ENCODE measurements at places on chromosomes 16 and 17.

DNA sequence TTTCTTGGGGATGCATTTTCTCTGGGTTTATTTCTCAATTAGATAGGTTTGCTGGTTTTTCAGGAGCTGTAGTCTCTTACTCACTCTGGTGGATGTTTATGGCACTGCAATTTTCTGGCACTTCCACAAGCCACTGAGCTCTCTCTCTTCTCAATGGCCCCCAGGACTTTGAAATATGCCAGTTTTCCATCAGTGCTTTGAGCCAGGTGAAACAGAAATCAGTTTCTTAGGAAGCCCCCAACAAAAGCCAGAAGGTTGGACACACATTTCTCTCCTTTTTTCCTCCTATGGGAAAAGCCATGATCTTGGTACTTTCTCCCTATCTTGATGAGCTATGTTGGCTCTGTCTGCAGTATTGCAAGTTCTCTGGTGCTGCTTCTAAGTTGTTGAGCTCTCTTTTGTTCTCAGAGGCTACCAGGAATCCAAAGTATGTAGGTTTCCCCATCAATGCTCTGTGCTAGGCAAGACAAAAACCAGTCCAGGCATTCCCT, 90.7 kb upstream of the SMIM36 start:
- DNase-seq, result no peak

GRCh38 chr17:60077226-60077625, 1.5 kb downstream of the HEATR6 start:
- no peak for DNase-seq

GRCh38 chr16:84527532-84528269, 23.2 kb upstream of the MEAK7 start:
- no peak for DNase-seq

DNA sequence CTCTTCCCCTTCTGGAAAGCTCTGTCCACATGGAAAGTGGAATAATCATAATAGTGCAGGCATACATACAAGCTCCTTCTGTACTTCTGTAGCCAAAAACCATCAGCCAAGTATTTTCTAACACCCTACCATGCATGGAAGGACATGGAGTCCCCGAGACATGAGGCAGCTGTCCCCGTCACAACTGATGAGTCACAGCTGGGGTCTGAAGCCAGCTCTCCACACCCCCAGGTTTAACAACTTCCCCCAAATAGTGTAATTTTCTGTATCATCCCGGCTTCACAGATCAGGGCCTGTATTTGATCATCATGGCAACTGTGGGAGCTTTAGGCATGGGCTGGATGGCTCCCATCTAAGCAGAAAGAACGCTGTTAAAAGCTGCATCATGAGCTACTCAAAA, 16.6 kb downstream of the C16orf96 start:
- peak; percentile 52 for DNase-seq

- peak; percentile 67 for DNase-seq
Measured at GRCh38 chr17:16428098-16428882, 12.9 kb downstream of the TRPV2 start.

DNA sequence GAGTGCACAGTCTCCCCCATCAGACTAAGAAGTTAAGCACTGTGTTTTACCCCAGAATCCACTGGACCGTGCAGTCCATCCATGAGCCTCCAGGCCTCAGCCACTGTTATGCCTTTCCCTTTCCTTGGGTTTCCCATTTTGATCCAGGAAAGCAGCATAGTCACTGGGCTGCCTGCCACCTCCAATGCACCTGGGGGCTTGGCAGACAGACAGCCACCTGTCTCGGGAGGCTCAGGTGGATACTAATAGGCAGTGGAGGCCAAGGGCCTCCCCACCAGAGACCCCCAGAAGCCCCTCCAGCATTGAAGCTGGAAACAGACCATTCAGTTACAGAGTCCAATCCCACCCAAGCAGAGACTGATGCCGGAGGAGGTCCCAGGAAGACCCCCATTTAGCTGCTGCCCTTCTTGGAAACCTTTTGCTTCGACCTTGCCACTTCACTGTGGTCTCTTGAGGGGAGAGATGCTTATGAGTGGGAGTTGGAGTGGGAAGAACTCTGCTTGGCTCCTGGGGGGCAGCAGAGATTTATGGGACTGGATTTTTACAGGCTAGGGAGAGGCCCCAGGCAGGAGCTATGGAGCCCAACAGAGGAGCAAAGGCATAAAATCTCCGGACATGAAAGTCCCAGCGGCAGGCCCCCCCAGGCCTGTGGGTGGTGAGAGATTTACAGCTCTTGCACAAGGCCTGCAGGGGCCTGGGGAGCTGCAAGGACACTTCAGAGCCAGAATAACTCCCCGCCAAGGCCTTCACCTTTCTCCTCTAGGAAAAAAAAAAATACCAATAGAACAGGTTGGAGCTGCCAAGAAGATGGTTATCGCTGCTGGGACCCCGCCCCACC, 12.2 kb upstream of the SP2 start:
- DNase-seq, result no peak

- DNase-seq, result no peak
Measured at GRCh38 chr16:82999711-83000110, 372.9 kb downstream of the CDH13 start.

- no peak for DNase-seq
Measured at GRCh38 chr17:76022285-76022684, 4.8 kb downstream of the EVPL start.

- DNase-seq, result no peak
Measured at GRCh38 chr16:17228048-17228707, 242.6 kb downstream of the XYLT1 start.

- DNase-seq, result no peak
Measured at GRCh38 chr17:29010129-29010528, 4.3 kb upstream of the SEZ6 start.

DNA sequence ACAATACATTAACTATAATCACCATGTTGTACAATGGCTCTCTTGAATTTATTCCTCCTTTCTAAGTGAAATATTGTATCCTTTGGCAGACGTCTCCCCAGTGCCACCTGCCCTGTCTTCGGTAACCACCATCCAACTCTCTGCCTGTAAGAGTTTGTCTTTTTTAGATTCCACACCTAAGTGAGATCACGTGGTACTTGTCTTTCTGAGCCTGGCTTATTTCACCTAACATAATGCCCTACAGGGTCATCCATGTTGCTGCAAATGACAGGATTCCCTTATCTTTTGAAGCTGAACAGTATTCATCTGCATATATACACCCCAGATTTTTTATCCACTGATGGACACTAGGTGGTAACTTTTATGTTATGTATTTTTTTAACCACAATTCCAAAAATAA, 24.2 kb downstream of the ORC6 start:
- no peak for DNase-seq

DNA sequence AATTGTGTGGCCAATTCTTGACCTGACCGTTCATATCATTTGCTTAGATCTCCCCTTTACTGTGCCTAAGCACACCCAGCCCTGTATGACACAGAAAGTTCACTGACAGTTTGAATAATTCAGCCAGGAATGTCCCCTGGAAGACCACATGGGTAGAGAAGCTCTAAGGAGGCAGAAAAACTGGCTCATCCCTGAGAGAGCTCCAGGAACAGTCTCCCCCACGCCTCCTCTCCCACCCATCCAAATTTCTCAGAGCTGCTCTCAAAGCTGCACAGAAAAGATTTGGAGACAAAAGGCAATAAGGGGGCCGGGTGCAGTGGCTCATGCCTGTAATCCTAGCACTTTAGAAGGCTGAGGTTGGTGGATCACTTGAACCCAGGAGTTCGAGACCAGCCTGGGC, 11.2 kb downstream of the PRAC1 start:
- DNase-seq, result no peak

GRCh38 chr17:44272321-44272951, 4.5 kb upstream of the SLC4A1 start:
- DNase-seq, result no peak

Measured in right hindlimb (tissue), 1 donor.